ENCODE measurements at places on chromosomes 13 and 19.

DNA sequence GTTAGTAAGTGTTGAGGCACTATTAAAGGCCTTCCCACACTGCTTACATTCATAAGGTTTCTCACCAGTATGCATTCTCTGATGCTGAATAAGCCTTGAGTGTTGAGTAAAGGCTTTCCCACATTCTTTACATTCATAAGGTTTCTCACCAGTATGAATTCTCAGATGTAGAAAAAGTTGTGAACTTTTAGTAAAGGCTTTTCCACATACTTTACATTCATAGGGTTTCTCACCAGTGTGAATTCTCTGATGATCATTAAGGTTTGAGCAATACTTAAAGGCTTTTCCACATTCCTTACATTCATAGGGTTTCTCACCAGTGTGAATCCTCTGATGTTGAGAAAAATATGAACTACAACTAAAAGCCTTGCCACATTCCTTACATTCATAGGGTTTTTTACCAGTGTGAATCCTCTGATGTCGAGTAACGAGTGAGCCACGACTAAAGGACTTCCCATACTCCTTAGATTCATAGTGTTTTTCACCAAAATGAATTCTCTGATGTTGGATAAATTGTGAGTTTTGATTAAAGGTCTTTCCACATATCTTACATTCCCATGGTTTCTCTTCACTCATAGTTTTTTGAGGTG, 24.2 kb downstream of the ZNF829 start:
- DNase-seq, result no peak

- DNase-seq, result no peak
Observed at GRCh38 chr13:113417008-113417751, 36.1 kb downstream of the ADPRHL1 start.

- no peak for DNase-seq
Observed at GRCh38 chr19:34598217-34599155, 78.5 kb downstream of the SCGB2B2 start.

- no peak for DNase-seq
Observed at GRCh38 chr19:49551531-49551930, 23.7 kb downstream of the RCN3 start.
